ENCODE measurements at places on chromosomes 13 and 19.

GRCh38 chr19:53644061-53644816, 12.4 kb downstream of the DPRX start:
- no peak for DNase-seq

DNA sequence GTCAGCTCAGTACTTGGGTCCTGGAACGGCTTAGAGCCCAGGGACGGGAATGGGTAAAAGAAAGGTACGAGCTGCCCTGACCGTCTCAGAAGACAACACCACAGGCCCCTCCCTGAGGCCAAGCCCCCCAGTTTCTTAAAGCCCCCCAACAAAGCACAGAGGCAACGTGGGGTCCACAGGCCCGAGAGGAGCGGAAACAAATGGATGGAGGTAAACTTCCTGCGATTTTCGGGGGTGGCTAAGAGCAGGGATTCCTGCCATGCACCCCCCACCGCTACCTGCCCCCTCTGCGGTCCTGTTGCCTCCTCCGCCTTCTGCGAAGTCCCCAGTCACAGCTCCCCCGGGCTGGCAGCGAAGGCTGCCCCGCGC, 48.2 kb downstream of the PTPRS start:
- DNase-seq, result peak; percentile 94

- no peak for DNase-seq
These were observed 21.8 kb downstream of the PROSER1 start for GRCh38 chr13:39016087-39016486.

GRCh38 chr13:103044056-103044455, 22.2 kb downstream of the SLC10A2 start:
- DNase-seq, result no peak

- no peak for DNase-seq
These were observed 2.8 kb upstream of the IFI30 start for GRCh38 chr19:18170714-18171255.

GRCh38 chr19:4577020-4577782, 17.7 kb upstream of the SEMA6B start:
- no peak for DNase-seq

GRCh38 chr19:1725100-1726064, 27.9 kb upstream of the ONECUT3 start:
- peak; percentile 67 for DNase-seq

DNA sequence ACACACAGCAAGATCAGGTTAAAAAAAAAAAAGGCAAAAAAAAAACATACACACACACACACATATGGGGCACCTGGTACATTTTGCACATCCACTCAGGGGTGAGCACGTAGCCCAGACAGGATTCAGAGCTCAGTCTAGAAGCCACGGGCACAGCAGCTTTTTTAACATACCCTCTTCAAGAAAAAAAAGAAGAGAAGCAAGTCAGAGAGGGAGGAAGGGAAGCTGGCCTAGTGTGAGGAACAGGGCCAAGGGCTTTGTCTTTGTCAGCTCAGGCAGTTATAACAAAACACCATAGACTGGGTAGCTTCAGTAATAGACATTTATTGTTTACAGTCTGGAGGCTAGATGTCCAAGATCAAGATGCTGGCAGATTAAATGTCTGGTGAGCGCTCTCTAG, 2.3 kb upstream of the TPM4 start:
- no peak for DNase-seq

DNA sequence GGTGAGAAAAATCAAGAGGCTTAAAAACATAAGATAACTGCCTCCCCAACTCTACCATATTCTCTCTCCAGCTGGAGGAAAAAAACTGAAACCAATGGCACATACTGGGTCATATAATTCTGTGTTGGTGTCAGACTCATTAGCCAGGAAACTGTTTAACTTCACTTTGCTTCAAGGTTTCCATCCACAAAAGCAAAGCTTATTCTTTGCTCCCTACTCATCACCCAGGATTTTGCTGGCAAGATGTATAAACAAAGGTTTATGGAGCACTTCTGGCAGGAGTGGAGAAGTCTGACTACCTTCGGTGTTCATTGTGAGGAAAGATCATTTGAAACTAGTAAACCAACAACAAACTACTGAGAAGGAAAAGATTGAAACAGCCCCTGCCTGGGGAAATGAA, 197.5 kb upstream of the SERP2 start:
- no peak for DNase-seq

DNA sequence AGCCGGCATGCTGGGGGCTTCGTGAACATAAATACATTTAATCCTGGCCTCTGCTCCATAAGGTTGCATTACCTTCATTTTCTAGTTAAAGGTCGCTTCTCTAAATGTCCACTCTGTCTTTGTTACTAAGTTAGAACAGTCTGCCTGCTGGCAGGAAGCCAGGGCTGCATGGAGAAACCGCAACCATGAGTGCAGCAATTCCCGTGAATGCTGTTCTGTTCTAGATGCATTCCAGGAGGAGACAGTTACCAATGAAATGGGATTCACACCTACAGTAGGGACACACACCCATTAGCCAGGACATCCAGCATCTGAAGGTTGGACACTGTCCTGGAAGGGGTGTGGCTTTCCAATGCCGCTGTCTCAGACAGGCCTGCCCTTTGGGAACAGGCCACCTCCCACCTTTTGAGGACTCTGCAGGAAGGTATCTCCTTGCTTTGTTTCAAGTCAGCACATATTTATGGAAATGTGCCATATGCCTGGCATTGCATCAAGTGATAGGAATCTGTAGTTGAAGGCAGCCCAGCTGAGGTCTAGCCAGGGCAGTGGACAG, 129.7 kb downstream of the SLC7A1 start:
- DNase-seq, result peak; percentile 9

GRCh38 chr19:4089400-4089908, 22.8 kb upstream of the ZBTB7A start:
- DNase-seq, result no peak

DNA sequence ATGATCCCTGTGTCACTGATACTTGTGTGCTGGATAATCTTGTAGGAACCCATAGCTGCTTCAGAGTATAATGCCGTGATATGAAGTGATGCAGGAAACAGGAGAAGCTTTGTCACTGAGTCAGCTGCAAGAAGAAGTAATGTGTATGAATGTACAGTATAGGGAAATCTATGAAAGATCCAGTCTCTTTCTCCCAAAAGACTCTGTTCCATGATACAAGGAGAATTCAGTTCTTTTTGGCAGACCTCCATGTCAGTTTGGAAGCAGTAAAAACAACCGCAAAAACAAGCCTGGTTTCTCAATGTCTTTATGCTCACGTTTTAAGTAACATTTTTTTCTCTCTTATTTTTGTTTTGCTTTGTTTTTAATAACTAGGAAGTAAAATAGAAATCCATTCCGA, 33.9 kb downstream of the PCDH17 start:
- DNase-seq, result no peak

DNA sequence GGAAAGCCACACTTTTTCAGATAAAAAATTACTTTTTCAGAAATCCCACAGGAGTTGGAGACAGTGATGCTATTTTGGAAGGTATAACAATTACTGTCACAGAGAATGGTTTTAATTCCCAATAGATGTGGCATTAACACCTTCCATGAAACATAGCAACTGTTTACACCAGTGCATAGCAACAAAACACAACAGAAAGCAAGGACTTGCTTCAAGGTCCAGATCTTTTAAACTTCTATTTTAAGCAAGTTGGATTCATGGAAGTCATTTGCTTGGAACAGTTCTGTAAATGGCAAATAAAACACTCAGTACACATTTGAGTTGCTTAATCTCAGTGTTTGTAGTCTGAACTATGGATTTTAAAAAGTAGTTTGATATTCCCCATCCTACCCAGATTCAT, 385.9 kb upstream of the SPRY2 start:
- DNase-seq, result no peak

DNA sequence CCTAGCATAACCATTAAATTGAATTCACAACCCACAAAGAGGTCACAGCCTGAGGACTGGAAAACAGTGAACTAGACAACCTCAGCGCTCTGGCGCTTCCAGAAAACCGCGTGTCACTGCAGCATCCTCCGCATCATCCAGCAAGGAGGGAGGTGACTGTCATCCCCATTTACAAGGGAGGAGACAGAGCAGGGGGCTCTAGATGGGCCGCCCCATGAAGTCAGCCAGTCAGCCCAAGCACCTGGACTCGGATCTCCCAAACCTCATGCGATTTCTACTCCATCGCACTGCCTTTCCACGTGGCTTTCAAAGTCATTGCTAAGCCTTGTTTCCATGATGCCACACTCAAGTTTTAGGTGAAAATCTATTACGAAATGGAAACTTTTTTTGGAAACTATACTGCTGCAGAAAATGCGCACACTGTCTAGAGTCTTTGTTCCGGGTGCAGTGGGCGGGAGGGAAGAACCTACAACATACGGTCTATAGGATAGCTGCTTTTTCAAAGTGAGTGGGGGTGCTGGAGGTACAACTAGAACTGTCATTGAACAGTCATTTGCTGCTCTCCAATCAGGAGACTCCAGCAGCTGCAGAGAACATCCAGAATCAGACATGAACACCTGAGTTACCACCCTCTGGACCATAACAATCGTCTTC, 2.8 kb downstream of the AP3D1 start:
- DNase-seq, result no peak

DNA sequence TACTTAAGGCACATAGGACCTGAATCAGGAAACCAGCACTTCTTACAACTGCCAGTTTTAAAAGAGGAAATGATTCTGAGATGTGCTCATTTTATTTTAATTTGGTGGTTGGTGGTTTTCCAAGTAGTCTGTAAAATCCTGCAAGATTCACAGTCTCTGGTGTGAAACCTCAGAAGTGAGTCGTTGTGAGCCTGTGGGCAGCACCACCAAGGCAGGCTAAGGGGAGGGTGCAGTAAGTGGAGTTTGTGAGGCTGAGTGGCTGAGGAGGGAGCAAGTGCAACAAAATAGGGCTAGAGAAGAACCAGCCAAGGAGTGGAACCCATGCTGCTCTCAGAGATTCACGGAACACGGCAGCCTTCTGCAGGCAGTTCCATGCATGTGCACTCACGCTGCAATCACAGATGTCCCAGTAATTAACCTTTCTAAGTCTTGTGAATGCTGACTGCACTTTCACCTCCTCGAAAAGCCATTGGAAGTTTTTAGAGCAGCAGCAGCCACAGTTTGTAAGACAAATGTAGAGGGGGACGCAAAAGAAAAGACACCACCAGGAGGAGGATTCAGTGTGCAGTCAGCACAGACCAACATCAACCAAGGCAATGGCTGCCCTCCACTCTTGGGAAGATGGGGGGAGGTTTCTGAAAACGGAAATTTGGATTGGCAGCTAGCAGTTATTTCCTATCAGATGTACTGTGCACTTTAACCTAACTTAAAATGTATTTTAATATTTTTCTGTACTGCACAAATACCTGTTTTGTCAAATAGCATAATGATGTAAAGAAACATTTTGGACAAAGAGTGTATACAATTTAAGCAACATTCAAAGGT, 44.9 kb downstream of the ESD start:
- DNase-seq, result no peak

- peak; percentile 65 for DNase-seq
These were observed 364 bp downstream of the CKM start for GRCh38 chr19:45322311-45322710.

DNA sequence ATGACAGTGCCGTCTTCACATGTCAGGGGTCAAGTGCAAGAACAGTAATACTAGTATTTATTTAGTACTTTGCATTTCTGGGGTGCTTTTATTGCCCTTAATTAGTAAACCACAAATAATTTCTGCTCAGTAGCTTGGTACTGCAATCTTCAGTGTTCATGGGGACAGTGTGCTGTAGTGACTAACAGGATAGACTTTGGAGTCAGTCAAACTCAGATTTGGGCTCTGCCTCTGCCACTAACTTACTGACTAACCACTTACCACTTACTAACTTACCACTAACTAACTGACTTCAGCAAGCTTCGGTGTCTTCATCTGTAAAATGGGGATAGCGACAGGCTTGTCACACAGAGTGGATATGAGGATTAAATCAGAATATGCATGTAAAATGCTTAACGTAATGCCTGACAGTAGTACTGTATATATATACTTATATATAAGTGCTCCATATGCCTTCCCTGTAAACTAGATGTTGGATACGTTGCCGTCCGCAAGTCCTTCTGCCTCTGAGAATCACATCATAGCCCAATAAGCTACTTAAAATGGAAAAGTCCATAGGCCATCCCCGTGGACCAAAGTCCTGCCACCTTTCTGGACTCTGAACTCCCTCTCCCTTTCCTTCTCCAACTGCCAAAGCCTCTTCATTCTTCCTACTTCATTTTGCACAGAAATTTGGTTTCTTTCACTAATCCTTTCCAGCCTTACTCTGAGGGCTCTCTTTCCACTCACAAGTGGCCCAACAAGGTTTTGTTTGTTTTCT, 158.1 kb downstream of the ZIC5 start:
- DNase-seq, result no peak

DNA sequence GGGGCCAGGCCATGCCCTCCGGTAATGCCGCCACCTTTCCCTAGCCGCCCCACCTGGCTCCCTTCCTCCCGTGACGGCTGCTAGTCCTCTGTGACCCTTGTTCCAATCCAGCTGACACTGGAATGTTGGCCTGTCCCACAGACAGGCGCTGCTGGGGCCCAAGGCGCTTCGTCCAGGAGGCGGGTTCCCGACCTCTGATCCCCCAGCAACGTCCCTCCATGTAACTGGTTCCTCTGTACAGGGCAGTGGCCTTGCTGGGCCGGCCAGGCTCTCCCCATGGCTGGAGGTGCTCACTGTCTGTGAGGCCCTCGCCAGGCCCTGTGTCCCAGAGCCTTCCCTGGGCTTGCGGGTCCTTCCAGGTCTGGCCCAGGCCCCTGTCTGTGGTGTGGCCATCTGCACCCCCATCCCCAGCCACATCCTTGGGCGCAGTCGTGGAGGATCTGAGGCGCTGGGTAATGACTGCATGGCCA, 6.8 kb upstream of the GRIN3B start:
- no peak for DNase-seq

GRCh38 chr19:11152318-11153062, 3.1 kb downstream of the SPC24 start:
- DNase-seq, result no peak

- no peak for DNase-seq
These were observed 69.8 kb downstream of the LRCH1 start for GRCh38 chr13:46622630-46623256.

DNA sequence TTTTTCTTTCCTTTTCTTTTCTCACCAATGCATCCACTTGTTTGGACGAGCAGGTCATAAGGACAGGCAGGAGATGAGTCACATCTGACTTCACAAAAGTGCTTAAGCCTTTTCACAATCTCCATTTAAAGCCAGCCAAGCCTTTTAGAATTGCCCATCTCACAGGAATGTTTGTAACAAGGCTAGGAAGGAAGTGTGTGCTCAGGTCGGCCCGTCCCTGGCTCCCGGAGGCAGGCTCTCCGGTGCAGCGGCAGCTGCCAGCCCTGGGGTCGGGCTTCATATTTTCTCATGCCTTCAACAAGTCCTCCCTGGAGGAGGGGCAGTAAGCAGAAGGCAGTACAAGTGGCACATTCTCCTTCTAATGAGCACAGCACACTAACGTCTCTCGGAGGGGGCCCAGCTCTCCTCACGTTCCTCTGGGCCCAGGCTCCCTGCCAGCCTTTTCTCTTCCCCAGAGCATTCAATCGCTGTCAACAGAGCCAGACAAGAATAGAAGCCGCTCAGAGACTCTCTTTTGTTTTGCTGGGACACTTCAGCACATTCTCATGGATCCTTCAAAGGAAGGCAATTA, 180.5 kb downstream of the COL4A1 start:
- peak; percentile 36 for DNase-seq
